ENCODE measurements at places on chromosomes 3 and 15. TPM values are rescaled to one million over a fixed set of nuclear protein-coding genes. Genes with fewer than 3 reads are reported as not detected.
A peak's percentile ranks its signal among the peaks of the same experiment; 100 is the strongest.

DNA sequence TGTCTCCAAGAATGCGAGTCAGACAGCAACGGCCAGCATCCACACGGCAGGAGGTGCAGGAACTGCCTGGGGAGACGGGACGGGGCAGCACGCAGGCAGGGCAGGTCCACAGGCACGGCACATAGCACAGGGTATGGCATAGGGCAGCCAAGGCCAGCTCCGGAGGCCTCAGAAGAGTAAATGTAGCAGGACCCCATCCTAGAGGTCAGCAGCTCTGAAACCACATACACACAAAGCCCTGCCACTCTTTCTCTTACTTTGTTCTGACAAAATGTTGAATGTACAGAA, 26.9 kb downstream of the ZXDC start:
- no peaks in the 10 kb centered on the region for H3K27me3 ChIP-seq
- peaks cover 6% of the 10 kb centered on the region for H3K4me1 ChIP-seq
- no peak for DNase-seq

DNA sequence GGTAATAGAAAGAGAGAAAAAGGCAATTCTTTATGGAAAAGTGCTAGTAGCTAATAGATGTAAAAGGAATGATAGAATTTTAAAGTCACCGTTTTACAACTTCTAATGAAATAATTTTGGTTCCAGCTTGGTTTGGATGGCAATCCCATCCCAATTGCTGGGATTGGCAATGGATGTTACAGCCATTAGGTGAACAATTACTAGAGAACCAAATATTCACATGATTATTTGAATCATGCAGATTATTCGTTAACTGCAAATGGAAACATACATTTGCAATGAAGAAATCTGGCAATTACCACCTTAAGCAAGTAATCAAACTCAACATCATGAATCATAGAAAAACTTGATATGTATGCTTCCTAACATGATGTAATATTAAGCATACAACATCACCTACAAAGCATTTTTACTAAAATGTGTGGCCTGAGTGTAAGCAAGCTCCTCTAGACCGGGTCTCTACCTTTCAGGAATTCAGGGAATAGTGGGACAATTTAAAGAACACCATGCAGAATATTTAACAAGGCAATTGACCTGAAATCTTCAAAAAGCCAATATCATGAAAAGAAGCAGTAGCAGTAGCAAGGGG, 26.2 kb upstream of the ANP32A start:
- no peaks in the 10 kb centered on the region for H3K36me3 ChIP-seq
- DNase-seq: no peak
- no peak overlapping the region for H3K27ac ChIP-seq
- H3K4me1 ChIP-seq: no peaks in the 10 kb centered on the region

DNA sequence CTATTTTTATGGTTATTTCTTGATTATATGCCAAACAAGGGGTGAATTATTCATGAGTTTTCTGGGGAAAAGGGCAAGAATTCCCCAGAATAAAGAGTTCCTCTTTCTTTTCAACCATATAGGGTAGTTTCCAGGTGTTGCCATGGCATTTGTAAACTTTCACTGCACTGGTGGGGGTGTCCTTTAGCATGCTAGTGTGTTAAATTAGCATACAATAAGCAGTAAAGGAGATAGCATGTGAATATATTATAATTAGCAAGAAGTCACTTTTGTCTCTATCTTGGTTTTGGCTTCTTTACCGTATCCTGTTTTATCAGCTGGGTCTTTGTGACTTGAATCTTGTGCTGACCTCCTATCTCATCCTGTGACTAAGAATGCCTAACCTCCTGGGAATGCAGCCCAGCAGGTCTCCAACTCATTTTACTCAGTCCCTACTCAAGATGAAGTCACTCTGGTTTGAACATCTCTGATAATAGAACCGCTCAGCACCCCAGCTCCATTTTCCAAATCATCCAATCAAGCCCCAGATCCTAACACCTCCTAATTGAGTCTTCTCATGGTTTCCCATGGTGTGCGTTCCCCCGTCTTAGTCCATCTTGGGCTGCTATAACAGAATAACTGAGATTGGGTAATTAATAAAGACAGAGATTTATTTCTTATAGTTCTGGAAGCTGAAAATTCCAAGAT, 3.4 kb upstream of the SELENOT start:
- H3K27ac ChIP-seq: peak overlapping the region; percentile 21
- DNase-seq: peak; percentile 42
- peaks cover 5% of the 10 kb centered on the region for H3K4me1 ChIP-seq
- H3K4me3 ChIP-seq: no peak overlapping the region
- no peaks in the 10 kb centered on the region for H3K27me3 ChIP-seq

GRCh38 chr15:66180531-66181097, 72.9 kb downstream of the MEGF11 start:
- H3K4me3 ChIP-seq: no peak overlapping the region
- no peak for DNase-seq

DNA sequence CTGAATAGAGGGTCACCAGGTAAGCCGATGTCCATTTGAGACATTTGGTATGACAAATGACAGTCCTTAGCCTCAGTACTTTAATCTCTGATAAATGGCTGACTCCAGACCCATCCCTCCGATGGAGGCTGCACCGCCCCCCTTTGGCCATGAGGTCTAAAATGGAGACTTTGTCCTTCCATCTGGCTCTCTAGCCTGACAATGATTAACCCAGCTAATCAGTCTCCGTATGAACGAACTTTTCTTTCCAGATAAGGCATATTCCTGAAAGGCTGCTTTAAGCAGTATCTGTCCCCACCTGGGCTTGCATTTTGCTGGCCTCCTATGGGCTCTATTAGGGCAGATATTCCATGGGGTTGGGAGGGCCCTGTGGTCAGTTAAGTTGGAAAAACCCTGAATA, 10.8 kb upstream of the MYZAP start:
- H3K27ac ChIP-seq: no peak overlapping the region
- no peaks in the 10 kb centered on the region for H3K36me3 ChIP-seq
- no peak for DNase-seq

DNA sequence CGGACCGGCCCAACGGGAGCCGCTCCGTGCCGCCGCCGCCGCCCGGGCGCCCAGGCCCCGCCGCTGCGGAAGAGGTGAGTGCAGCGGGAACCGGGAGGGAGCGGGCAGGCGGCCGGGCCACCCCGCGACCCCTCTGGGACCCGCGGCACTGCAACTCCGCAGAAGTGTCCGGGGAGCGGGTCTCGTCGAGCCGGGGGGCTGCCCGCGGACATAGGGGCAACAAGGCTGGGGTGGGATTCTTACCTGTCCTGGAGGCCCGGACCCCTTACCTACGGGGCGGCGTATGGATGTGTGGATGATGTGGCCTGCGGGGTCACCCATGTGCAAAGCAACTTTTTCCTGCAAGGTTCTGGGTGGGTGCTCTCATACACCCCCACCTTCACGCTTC, 361 bp downstream of the SEMA3F start:
- peak overlapping the region; percentile 69 for H3K4me3 ChIP-seq
- no peaks in the 10 kb centered on the region for H3K36me3 ChIP-seq
- H3K27ac ChIP-seq: no peak overlapping the region
- H3K4me1 ChIP-seq: peaks cover 5% of the 10 kb centered on the region
- peaks cover 6% of the 10 kb centered on the region for H3K27me3 ChIP-seq

DNA sequence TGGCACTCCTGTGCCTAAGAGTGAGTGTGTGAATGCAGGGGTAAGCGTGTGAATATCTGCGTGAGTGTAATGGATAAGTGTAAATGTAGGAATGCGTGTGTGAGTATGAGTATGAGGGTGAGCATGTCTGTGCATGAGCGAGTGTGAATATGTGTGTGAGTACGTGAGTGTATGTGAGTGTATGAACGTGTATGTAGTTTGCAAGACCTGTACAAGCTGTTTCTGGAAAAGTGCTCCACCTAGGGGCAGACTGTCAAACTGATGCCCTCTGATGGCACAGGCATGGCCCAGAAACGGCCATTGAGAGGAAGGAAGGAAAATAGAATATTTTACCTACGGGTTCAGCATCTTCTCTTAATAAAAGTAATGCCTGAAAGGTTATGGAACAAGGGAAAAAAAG, 24.4 kb upstream of the FRMD4B start:
- H3K36me3 ChIP-seq: no peaks in the 10 kb centered on the region
- H3K4me1 ChIP-seq: no peaks in the 10 kb centered on the region
- DNase-seq: peak; percentile 49
- no peaks in the 10 kb centered on the region for H3K27me3 ChIP-seq
- H3K27ac ChIP-seq: no peak overlapping the region

DNA sequence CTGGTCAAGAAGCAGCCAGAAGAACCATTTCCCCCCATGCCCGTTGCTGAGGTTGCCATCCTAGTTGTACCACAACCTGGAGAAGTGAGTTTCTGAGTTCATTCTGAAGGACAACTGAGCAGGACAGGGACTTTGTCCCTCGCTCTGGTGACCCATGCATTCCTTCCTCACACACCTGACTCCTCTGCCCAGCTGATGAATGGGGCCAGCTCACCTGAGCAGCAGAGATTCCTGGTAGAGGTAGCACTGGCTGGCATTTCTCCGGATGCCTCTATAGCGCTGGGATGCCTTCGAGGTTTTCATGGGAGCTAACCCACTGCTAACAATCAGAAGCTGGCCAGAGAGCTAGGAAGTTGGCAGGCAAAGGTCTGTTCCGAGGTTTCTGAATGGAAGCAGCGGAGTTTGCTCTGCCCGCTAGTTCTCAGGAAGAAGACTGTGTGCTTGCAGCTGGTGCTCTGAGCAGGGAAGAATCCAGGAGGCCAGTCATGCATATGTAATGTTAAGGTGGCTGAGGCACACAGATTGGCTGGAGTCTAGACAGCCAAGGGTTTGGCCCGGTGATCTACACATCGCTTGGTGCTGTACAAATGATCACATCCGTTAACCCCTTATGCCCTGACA, at the start of gene TMC3:
Gene TMC3, minus strand, starts transcription at position 439 of the 621 bp plus-strand sequence. Its CDS starts 136 bp downstream, at position 303.
- DNase-seq: peak; percentile 84
- H3K4me1 ChIP-seq: no peaks in the 10 kb centered on the region
- no peak within 1 kb of the TSS for H3K4me3 ChIP-seq
- H3K27ac ChIP-seq: no peak within 1 kb of the TSS
- no peaks in the 10 kb centered on the region for H3K27me3 ChIP-seq

DNA sequence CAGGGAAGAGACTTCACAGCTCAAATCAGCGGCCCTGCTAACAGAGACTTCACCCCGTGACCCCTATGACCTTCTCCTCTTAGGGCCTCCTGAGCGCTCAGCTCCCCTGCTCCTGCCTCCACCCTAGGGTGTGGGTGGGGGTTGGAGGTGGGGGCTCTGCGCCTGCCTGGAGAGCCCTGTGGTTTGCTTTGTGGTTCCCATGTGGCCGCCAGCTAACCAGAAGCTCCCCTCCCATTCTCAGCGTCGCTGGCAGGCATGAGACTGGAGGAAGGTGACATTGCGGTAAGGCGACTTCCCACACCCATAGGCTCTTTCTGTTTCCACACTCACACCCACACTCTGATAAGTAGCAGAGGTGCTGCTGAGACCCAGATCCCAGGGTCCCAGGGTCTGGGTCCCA, 27.6 kb downstream of the XYLB start:
- no peak overlapping the region for H3K27ac ChIP-seq
- H3K27me3 ChIP-seq: no peaks in the 10 kb centered on the region
- DNase-seq: no peak
- H3K36me3 ChIP-seq: peaks cover 6% of the 10 kb centered on the region

DNA sequence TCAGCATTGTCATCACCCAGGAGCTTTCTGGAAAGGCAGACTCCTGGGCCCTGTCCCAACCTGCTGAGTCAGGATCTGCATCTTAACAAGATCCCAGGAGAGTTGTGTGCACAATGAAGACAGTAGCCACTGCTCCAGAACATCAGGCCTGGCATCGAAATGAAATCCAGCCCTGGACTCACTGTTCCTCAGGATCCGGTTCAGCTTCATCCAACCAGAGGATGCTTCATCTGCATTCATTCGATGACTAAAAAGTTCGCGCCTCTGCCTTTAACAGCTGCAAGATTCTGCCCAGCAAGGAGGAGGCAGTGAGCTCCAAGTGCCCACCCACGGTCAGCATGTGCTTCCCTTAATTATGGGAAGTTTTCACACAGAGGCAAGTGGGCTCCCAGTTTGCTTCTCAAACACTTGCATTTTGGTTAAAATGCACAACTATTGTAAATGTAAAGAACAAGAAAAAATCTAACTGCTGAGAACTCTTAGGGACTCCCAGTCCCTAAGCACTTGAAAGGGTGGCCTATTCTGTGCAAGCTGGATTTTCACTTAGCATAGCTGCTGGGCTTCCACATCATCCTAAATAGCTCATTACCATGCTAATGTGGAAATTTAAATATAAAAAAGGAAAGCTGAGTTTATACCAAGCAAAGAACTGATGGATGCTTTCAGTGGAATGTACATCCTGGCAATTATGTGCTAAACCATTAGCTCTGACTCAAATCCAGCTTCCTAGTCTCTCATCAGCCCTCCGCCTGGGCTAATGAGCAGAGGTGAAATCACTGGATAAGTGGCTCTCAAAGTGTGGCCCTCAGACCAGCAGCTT, 25.5 kb upstream of the ESYT3 start:
- H3K27me3 ChIP-seq: no peaks in the 10 kb centered on the region
- H3K4me3 ChIP-seq: no peak overlapping the region
- no peak for DNase-seq
- H3K4me1 ChIP-seq: no peaks in the 10 kb centered on the region

Gene IQCF6
- total RNA-seq: not detected

Gene EPHA6
- total RNA-seq: under 0.01 TPM

Measured in fibroblast of lung (primary cell).